ENCODE measurements at places on chromosomes 13 and 19. TPM values are rescaled to one million over a fixed set of nuclear protein-coding genes. Genes with fewer than 3 reads are reported as not detected.

- DNase-seq: no peak
These were observed 219.0 kb upstream of the SPRY2 start for GRCh38 chr13:80559944-80560343.

DNA sequence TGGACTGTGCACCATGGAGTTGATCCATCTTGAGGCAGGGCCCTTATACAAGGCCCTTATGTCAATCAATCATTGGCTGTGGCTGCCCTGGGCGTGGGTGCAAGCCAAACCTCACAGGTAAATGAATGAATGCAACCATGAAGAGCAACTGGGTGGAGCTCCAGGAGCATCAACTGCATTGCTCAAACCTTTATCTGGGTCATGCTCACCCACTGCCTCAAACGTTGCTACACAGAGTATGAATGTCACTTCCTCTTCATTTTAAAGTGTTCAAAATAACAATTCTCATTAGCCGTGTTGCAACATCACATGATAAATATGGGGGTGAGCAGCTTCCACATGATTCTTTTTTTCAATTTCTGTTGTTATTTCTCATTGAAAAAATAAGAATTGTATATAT, 6.4 kb upstream of the ZNF333 start:
- DNase-seq: no peak

DNA sequence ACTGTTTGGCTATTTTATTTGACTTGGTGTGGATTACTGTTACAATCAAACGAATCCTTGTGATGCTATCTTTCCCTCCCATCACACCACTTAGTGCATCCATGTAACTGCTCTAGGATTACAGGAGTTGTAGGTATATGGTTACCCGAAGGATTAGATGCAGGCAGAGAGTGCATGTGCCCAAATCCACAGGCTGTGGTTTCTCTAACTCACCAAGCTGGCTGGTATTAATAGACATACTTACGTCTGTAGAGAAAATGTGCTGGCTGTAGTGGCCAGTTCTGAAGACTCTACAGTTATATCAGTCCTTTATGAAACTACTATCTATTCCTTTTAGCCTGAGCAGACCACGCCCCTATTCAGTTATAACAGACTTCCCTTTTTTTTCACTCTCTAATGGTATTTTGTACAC, 1.1 kb upstream of the HMGB1 start:
- DNase-seq: no peak

- peak; percentile 88 for DNase-seq
These were observed 107.4 kb downstream of the DNAJC3 start for GRCh38 chr13:95784161-95784899.

DNA sequence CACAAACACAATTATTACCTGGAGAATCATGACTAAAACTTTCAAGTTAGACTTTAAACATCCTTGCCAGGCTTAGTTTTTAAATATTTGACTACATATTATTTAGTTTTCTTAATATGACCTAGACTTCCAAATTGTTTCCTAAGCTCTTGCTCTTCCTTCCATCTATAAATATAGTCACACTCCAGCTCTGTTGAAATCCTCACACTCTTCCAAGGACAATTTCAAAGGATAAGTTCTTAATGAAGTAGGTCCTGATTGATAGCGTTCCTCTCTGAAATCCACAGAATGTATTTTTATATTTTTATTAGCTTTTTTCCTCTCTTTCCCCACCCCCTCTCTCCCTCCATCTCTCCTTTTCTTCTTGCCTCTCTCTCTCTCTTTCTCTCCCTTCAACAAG, 1074.1 kb upstream of the PCDH20 start:
- DNase-seq: no peak

GRCh38 chr19:18009412-18010066, 1.6 kb downstream of the ARRDC2 start:
- DNase-seq: no peak

DNA sequence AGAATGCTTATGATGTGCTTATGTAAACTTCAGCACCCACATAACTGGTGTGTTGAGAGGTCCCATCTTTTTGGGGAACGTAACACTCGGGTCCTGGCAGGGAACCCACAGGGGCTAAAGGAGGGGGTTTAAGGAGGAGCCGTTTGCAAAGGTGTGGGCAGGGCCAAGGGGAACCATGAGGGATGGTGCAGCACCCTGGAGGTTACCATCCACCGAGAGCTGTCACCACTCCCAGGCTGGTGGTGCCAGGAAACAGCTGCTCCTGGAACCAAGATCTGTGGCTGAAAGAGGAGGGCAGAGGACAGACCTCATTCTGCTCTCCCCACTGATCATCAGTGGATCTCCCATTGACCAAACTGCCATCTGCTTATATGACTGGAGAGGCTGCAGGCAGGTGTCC, 23.2 kb upstream of the CYP4F8 start:
- no peak for DNase-seq

DNA sequence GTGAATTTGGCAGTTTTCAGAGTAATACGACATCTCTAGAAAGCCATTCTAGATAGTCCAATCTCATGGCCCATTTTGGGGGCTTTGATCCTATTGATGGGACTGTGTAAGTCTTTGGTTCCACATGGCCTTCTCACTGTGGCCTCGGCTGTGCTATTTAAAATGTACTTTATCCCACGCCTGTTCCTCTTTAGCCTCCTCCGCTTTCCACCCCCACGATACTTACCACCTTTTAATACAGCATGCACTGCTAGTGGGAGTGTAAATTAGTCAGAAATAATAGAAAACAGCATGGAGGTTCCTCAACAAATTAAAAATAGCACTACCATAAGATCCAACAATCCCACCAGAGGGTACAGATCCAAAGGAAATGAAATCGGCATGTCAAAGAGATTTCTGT, 28.3 kb upstream of the CEBPG start:
- DNase-seq: no peak

GRCh38 chr13:46347277-46347676, 39.8 kb downstream of the RUBCNL start:
- DNase-seq: no peak

The VAV1 gene
- total RNA-seq: not detected
